ENCODE measurements at places on chromosomes 3 and 15.

DNA sequence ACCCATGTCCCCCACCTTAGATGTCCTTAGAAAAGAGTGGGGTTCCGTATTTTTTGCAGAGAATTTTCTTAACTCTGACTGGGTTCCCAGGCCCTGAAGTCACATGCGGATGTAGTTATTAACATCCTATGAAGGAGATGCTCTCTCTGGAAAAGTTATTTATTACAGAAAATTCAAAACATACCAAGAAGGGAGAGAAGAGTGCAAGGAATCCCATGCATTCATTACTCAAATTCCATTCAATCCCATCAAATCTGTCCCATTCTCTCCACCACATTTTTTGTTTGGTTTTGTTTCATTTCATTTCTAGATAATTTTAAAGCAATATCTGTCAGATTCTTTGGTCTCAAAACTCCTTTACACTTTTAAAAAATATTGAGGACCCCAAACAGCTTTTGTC is 34.3 kb upstream of the ANKRD34C start:
- H3K36me3 ChIP-seq = no peaks in the 10 kb centered on the region
- peaks cover 12% of the 10 kb centered on the region for H3K4me1 ChIP-seq
- no peak overlapping the region for H3K27ac ChIP-seq

- no peak overlapping the region for H3K4me3 ChIP-seq
- H3K36me3 ChIP-seq = no peaks in the 10 kb centered on the region
- no peaks in the 10 kb centered on the region for H3K4me1 ChIP-seq
- H3K27me3 ChIP-seq = no peaks in the 10 kb centered on the region
- no peak for DNase-seq
These were observed 304.1 kb downstream of the UNC13C start for GRCh38 chr15:54282228-54282836.

DNA sequence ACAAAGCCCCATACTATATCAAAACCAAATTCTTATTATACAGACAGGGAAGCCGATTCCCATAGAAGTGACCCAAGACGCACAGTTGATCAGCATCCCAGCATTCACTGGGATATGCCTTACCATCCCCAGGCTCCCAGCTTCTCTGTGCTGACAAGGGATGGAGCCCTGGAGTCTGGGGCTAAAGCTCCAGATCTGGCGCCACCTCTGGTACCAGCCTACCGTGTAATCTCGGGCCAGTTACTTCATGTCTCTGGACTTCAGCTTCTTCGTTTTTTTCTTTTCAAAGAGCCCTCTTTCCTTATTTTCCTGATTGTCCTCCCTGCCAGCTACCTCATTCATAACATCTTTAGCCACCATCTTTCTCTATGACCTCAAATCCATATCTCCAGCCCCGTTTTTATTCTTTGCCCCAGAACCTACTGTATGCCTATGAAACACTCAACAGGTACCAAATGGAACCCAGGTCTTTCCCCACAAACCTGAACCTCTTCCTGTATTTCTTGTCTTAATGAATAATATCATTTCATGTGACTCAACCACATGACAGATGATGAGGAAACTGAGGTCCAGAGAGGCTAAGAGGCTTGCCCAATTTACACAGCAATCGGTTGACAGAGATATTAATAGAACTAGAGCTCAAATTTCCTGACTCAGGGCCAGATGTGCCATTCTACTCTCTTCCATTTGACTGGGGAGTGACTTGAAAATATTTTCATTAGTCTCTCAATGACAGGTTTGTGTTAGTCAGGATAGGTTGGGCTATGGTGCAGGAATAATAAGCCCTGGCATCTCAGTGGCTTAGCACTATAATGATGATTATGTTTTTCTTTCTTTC is 85.4 kb upstream of the TLE3 start:
- no peak overlapping the region for H3K27ac ChIP-seq
- DNase-seq = no peak
- H3K4me3 ChIP-seq = no peak overlapping the region
- no peaks in the 10 kb centered on the region for H3K36me3 ChIP-seq

GRCh38 chr3:9098716-9099675 is 135.7 kb upstream of the RAD18 start:
- no peak overlapping the region for H3K4me3 ChIP-seq
- H3K4me1 ChIP-seq = no peaks in the 10 kb centered on the region
- DNase-seq = no peak
- no peaks in the 10 kb centered on the region for H3K36me3 ChIP-seq
- H3K27ac ChIP-seq = no peak overlapping the region

GRCh38 chr15:80694611-80695098 is 455 bp upstream of the ABHD17C start:
- H3K4me3 ChIP-seq = peak overlapping the region; percentile 88
- H3K4me1 ChIP-seq = peaks cover 30% of the 10 kb centered on the region
- DNase-seq = peak; percentile 33

Measured in left ventricle myocardium inferior (tissue), 1 donor.